Liver (tissue), 10 donors: ENCODE measurements at places on chromosomes 12 and 14.

GRCh38 chr12:10709808-10710207, 13.3 kb downstream of the YBX3 start:
- DNase-seq = no peak

GRCh38 chr12:13941258-13942249, 39.8 kb downstream of the GRIN2B start:
- no peak for DNase-seq

GRCh38 chr14:99596071-99596627, 7.9 kb downstream of the CCDC85C start:
- no peak for DNase-seq

GRCh38 chr12:110677206-110677911, 11.6 kb downstream of the HVCN1 start:
- DNase-seq = no peak

DNA sequence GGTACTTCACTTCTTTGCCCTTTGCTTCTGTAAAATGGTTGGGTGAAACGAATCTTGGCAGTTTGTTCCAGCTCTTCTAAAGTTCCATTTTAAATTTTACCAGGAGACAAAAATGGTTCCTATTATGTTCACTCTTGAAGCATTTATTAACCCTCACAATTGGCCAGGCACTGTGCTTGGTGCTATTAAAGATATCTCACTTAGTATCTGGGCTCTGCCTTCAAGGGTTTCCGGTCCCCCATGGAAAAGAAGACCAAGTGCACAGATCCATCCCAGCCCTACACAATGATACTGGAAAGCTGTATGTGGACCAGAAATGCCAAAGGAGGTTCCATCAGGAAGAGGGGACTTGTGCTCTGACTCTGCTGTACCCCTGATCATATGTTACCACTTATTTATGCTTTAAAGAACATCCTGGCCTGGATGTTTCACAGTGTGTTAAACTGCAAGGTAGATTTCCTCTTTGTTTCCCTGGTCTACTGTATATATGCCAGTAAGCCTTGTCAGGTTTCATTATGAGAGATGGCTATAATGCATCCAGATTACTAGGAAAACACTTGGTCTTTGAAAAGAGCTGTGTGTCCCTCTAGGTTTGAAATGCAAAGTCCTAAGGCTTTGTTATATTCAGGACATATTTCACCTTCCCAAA, 154.8 kb downstream of the PRKCH start:
- no peak for DNase-seq

GRCh38 chr12:2149091-2149490, 96.3 kb downstream of the CACNA1C start:
- DNase-seq = no peak

DNA sequence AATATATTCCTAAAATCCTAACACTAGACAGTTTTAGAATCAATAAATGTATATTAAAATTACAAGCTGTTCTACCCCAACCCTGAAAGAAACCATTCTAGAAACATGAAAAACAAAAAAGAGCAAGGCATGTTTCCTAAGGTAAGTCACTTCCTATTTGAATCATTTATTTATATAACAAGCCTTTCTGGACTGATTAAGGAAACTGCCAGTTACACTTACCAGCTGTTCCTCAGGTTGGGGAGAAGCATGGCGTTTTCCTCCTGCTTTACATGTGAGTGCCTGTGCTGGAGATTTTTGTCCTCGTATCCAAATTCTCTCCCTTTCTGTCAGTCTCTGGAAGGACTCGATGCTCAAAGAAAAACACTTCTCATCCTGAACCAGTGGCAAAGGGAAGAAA, 183.3 kb downstream of the EFCAB11 start:
- DNase-seq = no peak

- DNase-seq = no peak
These were observed 134.2 kb downstream of the ESRRB start for GRCh38 chr14:76510181-76510580.

GRCh38 chr14:32038876-32039275, 38.2 kb upstream of the ARHGAP5 start:
- no peak for DNase-seq

GRCh38 chr12:84463741-84464495, 448.7 kb downstream of the SLC6A15 start:
- no peak for DNase-seq

DNA sequence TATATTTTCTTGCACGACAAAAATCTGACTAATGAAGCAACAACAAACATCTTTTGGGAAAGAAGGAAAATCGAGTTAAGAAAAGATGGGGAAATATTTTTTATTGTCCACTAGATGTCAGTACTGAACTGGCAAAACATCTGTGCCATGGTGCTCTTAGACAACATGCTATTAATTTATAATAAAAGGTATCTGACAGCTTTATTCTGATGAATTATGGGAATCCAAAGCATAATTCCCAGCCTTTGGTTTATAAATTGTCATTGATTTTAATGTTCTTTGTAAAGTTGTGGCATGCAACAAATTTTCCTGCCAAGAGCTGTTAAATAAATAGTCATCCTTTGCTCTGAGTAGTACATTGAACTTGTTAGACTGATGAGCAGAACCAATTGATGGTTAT, 231.2 kb downstream of the ETNK1 start:
- DNase-seq = no peak

DNA sequence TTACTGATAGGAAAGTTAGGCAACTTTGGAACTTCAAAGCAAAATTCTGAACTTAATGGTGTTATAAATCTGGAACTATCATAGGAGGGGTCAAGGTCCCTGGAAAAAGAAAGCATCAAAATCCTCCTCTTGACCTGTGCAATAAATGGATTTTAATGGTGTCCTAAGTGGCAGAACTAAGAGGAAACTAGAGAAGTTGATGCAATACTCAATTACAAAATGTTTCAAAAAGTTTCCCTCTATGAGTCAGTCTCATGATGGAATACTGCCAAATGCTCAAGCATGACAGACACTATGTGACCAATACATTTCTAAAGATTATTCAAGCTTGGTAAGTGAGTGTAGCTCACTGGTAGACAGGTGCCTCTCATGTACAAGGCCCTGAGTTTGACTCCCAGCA, 47.7 kb upstream of the ERGIC2 start:
- no peak for DNase-seq

- no peak for DNase-seq
These were observed 553.7 kb upstream of the LMO3 start for GRCh38 chr12:17159506-17160300.

DNA sequence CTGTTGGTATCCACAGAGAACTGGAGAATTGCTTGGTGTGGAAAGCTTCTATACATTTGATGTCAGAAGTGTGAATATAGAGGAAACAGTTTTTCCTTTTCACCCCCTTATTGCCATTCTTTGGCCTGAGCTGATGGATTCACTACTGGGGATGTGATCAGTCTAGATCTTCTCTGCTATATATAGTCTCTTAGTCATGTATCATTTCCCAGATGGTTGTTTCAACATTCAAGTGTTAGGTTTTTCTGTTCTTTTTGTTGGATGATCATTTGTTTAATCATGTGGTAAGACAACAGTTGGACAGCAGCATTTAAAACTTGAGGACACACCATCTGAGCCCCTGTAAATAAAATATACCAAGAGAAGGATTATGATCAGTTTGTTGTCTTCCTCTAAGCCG, 29.6 kb downstream of the TMX1 start:
- no peak for DNase-seq

- DNase-seq = no peak
These were observed 56.4 kb downstream of the UBR7 start for GRCh38 chr14:93263416-93263815.

GRCh38 chr12:67710582-67710981, 62.0 kb downstream of the DYRK2 start:
- no peak for DNase-seq

DNA sequence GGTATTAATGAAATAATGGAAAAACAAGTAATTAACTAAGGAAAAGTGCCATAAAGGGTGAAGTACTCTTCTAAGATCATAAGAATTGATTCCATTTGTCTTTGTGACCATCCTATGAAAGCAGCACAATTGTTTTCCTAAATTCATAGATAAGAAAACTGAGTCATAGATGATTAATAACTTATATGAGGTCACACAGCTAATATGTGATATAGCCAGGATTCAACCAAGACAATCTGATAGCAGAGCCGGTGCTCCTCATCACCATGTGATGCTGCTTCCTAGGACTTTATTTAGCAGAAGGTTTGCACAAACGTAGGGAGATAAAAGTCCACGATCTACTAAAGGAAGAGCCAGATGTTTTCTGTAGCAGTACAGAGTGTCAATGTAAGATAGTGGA, 181.5 kb upstream of the SYT1 start:
- DNase-seq = no peak

- no peak for DNase-seq
These were observed 443 bp downstream of the MAGOHB start for GRCh38 chr12:10612984-10613348.

DNA sequence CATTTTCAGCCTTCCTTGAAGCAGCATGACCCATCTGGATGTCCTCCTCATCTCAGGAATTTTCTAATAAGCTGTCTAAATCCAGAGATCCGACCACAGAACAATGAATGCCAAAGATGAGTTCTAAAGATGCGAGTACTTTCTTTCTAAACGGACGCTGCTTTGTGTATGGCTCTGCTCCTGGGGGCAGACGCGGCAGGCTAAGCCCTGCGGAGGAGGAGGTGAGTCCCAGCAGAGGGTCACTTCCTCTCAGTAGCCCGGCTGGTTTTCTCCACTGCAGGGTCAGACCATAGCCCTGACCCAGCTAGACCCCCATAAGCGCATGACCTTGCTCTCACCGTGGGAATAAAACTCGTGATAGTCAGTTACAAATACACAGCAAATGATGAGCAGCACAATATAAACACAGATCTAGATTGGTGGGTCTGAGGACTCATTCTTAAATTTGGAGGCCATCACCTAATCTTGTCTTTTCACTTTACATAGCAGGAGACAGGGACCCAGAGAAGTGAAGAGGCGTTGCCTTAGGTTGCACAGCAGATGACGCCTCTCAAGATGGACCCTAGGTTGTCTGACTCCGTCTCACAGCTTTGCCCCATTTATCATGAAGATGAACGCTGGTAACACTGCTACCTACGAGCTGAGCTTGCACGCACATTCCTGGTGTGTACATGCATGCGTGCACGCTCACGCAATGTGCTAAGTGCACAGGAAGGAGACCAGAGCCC, 16.6 kb downstream of the SSH1 start:
- DNase-seq = no peak

GRCh38 chr14:92507174-92507768, 6.3 kb upstream of the RIN3 start:
- DNase-seq = no peak

DNA sequence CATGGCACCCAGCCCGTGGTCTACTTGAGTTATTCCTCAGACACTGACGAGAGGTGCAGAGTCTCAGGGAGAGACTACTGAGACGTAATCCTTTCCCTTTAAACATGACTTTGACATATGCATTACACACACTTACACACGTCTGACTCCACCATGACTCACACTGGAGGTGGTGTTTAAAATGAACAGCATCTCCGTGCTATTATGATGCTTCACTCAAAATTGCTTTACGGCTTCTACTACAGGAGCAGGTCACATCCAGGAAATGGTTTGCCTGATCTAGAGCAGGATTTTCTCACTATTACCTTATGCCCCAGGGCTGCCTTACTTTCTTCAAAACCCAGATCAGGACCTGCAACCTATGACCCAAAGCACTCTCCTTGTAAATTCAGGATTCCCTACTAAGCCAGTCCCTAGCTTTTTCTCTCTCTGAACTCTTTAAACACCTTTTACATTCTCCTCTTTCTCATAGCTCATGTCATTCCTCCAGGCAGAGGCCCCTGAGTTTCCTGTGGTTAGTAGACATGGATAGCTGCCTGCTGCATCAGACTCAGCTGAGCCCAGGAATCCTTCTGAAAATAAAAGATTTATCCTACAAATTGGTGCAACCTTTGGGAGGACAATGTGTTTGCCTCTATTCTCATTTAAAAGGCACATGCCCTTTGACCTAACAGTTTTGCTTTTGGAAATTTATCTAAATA, 31.2 kb downstream of the TMCC3 start:
- no peak for DNase-seq

- DNase-seq = no peak
These were observed 223.7 kb upstream of the RTL1 start for GRCh38 chr14:101127224-101127623.

GRCh38 chr12:113230315-113231234, 9.3 kb downstream of the TPCN1 start:
- no peak for DNase-seq

GRCh38 chr14:24095271-24096068, 1.4 kb downstream of the PCK2 start:
- DNase-seq = peak; percentile 86

DNA sequence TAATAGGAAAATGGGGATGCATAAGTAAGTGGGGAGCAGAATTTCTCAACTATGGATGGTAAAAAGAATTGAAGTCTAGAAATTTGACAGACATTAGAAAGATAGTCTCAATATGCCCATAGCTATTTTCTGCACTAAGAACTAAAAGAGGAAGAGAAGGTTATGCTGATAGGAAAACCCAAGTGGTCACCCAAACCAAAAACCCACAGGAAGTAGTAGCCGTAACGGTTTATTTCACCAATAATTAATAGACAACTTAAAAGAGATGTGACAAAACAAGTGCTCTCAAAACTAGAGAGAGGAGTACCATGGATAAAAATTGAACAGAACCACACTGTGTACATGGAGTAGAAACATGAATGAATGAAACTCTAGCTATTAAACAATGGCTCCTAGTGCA, 295.4 kb downstream of the FSCB start:
- no peak for DNase-seq

DNA sequence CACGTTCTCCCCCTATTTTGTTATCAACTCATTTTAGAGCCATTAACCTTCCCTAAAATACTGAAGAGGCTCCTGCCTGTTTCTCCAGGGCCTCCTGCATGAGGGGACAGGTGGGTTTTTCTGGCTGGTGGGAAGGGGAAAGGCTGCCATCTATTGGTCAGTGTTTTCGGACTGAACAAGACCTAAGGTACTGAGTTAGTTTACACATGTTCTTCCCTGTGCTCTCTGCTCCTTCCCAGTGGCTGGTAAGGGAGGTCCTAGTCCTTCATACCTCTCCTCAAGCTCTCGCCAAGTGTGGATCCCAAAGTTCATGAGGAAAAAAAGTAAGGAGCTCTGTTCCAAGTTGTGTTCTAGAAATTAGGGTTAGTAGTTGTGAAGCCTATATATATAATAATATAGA, 357.5 kb downstream of the FSCB start:
- DNase-seq = peak; percentile 50

- DNase-seq = no peak
These were observed 61.0 kb downstream of the KIAA0586 start for GRCh38 chr14:58488550-58488949.

DNA sequence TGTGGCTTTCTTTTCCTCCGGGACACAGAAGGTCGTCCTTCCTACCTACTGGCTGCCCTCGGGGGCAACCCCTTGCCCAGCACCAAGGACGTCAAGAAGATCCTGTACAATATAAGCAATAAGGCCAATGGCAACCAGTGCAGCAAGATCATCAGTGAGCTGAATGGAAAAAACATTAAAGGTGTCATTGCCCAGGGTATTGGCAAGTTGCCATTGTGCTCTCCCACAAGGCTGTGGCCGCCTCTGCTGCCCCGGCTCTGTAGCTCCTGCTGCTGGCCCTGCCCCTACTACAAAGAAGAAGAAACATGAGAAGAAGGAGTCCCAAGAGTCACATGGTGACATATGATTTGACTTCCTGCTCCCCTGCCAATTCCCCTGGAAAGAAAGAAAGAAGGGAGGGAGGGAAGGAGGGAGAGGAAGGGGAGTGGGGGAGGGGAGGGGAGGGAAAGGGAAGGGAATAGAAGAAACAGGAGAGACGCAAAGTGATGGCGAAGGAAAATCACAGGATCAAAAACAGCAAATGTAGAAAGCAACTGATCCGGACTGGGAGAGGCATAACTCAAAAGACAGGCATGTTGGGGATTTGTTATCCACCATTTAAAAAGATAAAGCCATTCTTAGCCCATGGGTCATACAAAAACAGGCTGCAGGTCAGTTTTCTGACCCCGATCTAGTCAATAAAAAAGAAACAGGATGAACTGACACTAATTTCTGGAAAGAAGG, 61.3 kb upstream of the RESF1 start:
- DNase-seq = no peak
